ENCODE measurements at places on chromosomes 13 and 19. TPM values are rescaled to one million over a fixed set of nuclear protein-coding genes. Genes with fewer than 3 reads are reported as not detected.

Gene CGB8
- total RNA-seq, result not detected

Gene OR7C1
- total RNA-seq, result not detected

Gene APOC1
- total RNA-seq, result not detected

Gene SHISA7
- not detected for total RNA-seq

Gene FLT3LG
- total RNA-seq, result 65.7 TPM

Gene ATP1A3
- 13.5 TPM for total RNA-seq

Gene MISP
- not detected for total RNA-seq

Gene ADAMTSL5
- 1.0 TPM for total RNA-seq

Gene FFAR2
- 1.6 TPM for total RNA-seq

Gene FAM216B
- total RNA-seq, result not detected

Gene TMEM59L
- not detected for total RNA-seq

Gene SUGT1
- 29.7 TPM for total RNA-seq

Gene CEBPG
- total RNA-seq, result 22.3 TPM

Gene CALR3
- total RNA-seq, result not detected

Gene MAMSTR
- total RNA-seq, result 1.2 TPM

Gene INSL3
- total RNA-seq, result 1.5 TPM

Gene CYP2A7
- not detected for total RNA-seq

DNA sequence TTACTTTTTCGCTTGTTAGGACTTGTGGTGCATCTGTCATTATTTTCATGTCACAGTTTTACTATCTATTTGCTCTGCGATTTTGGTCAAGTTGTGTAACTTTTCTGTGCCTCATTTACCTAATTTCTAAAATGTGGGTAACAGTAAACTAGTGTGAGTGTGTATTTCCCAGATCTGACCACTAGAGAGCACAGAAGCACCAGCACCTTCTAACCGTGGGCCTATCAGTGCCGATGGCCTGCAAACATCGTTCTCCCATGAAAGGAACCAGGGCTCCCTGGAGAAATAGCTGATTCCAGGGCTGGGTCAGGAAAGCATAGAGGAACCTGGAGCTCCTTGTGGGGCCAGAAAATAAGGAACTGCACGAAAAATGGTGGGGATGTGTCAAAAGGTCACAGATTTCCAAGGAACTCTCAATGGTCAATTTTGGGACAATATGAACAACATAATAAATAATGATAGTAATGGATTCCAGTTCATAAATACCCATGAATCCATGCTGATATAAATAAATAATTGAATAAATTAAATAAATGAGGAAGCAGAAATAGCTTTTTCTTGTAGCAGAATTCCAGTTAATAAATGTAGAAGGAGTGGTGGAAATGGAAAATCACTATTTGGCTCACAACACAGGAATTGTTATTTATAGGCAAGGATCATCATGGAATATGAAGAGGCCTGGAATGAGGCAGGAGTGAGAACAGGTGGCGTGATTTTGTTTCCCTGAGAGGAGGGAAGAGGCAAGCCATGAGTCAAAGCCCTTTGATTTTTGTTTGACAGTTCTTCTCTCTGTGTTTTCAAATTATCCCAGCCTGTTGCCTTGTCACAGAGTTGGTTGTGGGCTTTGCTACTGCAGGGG lies 31.1 kb downstream of the CEACAM8 start:
- no peaks in the 10 kb centered on the region for H3K27me3 ChIP-seq
- no peaks in the 10 kb centered on the region for H3K4me1 ChIP-seq
- H3K36me3 ChIP-seq, result no peaks in the 10 kb centered on the region
- no peak overlapping the region for H3K27ac ChIP-seq
- DNase-seq, result peak; percentile 55
- no peak overlapping the region for H3K4me3 ChIP-seq

DNA sequence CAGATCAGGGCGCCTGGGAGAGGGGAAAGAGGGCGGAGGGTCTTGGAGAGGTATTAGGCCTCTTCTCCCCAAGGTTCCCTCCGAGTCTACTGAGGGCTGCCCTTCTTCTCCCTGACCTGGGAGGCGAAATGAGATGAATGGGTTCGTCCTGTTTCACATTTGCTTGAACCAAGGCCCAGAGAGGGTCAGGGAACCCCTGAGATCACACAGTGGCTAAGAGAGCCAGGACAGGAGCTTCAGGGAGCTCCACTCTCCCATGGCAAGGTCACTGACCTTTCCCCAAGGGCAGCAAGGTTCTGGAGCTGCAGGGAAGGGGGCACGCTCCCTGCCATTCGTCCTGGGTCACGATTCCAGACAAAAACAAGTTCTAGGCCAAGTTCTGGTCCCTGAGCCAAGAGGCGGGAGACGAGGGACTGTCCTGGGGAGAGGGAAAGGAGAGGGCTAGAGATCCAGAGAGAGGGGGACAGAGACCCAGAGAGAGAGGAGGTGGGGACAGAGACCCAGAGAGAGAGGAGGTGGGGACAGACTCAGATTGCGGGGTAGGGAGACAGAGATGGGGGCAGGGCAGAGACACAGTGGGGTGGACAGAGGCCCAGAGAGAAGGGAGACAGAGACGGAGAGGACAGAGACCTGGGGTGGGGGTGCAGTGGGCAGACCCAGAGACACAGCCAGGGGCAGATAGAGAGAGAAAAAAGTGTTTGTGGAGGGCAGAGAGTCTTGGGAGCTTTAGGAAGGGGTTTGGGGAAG lies 541 bp downstream of the ASPDH start:
- H3K4me3 ChIP-seq, result no peak overlapping the region
- H3K4me1 ChIP-seq, result peaks cover 19% of the 10 kb centered on the region
- no peak overlapping the region for H3K27ac ChIP-seq
- H3K27me3 ChIP-seq, result no peaks in the 10 kb centered on the region

GRCh38 chr19:40533508-40533907 lies 43.2 kb upstream of the SHKBP1 start:
- H3K27me3 ChIP-seq, result peaks cover 16% of the 10 kb centered on the region
- H3K4me3 ChIP-seq, result no peak overlapping the region
- peaks cover 15% of the 10 kb centered on the region for H3K4me1 ChIP-seq

DNA sequence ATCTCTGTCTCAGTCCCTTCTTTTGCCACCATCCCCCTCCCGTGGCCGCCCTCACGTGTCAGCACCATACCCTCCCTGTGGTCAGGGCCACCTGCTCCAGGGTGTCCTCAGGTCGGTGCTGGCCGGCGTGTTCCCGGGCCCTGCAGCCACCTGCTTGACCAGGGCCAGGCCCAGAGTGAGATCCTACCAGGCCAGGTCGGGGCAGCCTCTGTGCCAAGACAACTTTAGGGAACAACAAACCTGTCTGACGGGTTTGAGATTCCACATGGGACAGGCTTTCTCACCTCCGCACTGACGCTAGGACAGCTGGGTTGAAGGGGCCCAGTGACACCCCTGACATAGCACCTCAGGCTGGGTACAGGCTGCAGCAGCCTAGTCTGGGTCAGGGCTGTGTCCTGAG lies 7.5 kb upstream of the SBNO2 start:
- no peak overlapping the region for H3K4me3 ChIP-seq
- peaks cover 15% of the 10 kb centered on the region for H3K4me1 ChIP-seq
- H3K36me3 ChIP-seq, result no peaks in the 10 kb centered on the region
- DNase-seq, result no peak
- no peaks in the 10 kb centered on the region for H3K27me3 ChIP-seq
- no peak overlapping the region for H3K27ac ChIP-seq

GRCh38 chr19:55071129-55071502 lies 4.6 kb upstream of the EPS8L1 start:
- no peak overlapping the region for H3K4me3 ChIP-seq
- peaks cover 13% of the 10 kb centered on the region for H3K4me1 ChIP-seq
- peaks cover 30% of the 10 kb centered on the region for H3K27me3 ChIP-seq
- DNase-seq, result no peak

DNA sequence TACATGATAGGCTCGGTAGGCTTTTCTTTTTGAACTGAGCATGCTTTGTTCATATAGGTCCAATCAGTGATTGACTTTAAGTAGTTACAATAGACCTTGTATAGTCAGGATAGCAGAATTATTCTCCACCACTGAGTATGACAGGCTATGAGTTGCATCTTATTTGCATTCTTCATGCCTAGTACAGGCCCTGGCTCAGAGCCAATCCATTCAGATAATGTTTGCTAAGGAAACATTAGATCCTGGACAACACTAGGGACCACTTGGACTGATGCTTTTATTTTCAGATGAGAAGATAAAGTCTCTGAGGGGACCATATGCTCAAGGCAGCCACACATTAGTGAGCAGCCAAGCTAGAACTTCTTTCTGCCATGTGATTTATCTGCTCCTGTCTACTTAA lies 133.9 kb downstream of the KL start:
- no peaks in the 10 kb centered on the region for H3K4me1 ChIP-seq
- no peak for DNase-seq
- no peaks in the 10 kb centered on the region for H3K36me3 ChIP-seq

GRCh38 chr13:37306778-37307544 lies 201.5 kb upstream of the CSNK1A1L start:
- no peaks in the 10 kb centered on the region for H3K36me3 ChIP-seq
- no peak overlapping the region for H3K4me3 ChIP-seq
- H3K27me3 ChIP-seq, result no peaks in the 10 kb centered on the region
- no peak for DNase-seq

GRCh38 chr13:99214232-99214631 lies 13.6 kb downstream of the UBAC2 start:
- peaks cover under 1% of the 10 kb centered on the region for H3K36me3 ChIP-seq
- no peaks in the 10 kb centered on the region for H3K27me3 ChIP-seq
- DNase-seq, result peak; percentile 60
- H3K4me1 ChIP-seq, result peaks cover 50% of the 10 kb centered on the region

GRCh38 chr19:8585894-8586750 lies 8.9 kb upstream of the MYO1F start:
- H3K36me3 ChIP-seq, result peaks cover 2% of the 10 kb centered on the region
- no peak overlapping the region for H3K4me3 ChIP-seq
- no peaks in the 10 kb centered on the region for H3K27me3 ChIP-seq
- no peak overlapping the region for H3K27ac ChIP-seq
- H3K4me1 ChIP-seq, result peaks cover 2% of the 10 kb centered on the region

GRCh38 chr13:50214514-50214913 lies 199.3 kb downstream of the KCNRG start:
- no peak overlapping the region for H3K27ac ChIP-seq
- no peaks in the 10 kb centered on the region for H3K36me3 ChIP-seq
- no peaks in the 10 kb centered on the region for H3K27me3 ChIP-seq
- no peak for DNase-seq
- no peak overlapping the region for H3K4me3 ChIP-seq
- no peaks in the 10 kb centered on the region for H3K4me1 ChIP-seq

- no peak overlapping the region for H3K4me3 ChIP-seq
- DNase-seq, result peak; percentile 50
- no peaks in the 10 kb centered on the region for H3K27me3 ChIP-seq
- peak overlapping the region; percentile 68 for H3K27ac ChIP-seq
- no peaks in the 10 kb centered on the region for H3K36me3 ChIP-seq
- peaks cover 39% of the 10 kb centered on the region for H3K4me1 ChIP-seq
Observed at GRCh38 chr13:98571955-98572662, 4.8 kb downstream of the STK24 start.

- peaks cover 5% of the 10 kb centered on the region for H3K4me1 ChIP-seq
- no peak for DNase-seq
- H3K4me3 ChIP-seq, result no peak overlapping the region
- no peaks in the 10 kb centered on the region for H3K27me3 ChIP-seq
Observed at GRCh38 chr13:101631395-101631794, 178.9 kb downstream of the ITGBL1 start.

DNA sequence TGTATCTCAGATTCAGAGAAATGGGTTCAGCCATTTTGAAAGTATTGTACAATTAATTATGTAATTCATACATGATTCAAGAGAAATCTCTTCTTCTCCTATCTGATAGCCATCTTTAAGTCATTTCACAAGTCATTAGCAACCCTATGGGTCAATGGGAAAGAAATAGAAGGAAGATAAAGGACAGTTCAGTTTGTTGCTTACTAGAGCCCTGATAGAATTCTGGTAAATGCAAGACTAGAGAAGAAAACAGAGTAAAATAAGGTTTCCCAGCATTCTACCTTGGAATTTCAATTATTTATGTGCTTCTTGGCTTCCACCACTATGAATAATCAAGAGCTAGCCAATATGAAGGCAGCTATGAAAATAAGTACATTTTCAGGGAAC lies 117.7 kb downstream of the LHFPL6 start:
- no peak for DNase-seq
- no peaks in the 10 kb centered on the region for H3K27me3 ChIP-seq
- no peaks in the 10 kb centered on the region for H3K36me3 ChIP-seq
- no peak overlapping the region for H3K4me3 ChIP-seq
- no peak overlapping the region for H3K27ac ChIP-seq
- H3K4me1 ChIP-seq, result no peaks in the 10 kb centered on the region

DNA sequence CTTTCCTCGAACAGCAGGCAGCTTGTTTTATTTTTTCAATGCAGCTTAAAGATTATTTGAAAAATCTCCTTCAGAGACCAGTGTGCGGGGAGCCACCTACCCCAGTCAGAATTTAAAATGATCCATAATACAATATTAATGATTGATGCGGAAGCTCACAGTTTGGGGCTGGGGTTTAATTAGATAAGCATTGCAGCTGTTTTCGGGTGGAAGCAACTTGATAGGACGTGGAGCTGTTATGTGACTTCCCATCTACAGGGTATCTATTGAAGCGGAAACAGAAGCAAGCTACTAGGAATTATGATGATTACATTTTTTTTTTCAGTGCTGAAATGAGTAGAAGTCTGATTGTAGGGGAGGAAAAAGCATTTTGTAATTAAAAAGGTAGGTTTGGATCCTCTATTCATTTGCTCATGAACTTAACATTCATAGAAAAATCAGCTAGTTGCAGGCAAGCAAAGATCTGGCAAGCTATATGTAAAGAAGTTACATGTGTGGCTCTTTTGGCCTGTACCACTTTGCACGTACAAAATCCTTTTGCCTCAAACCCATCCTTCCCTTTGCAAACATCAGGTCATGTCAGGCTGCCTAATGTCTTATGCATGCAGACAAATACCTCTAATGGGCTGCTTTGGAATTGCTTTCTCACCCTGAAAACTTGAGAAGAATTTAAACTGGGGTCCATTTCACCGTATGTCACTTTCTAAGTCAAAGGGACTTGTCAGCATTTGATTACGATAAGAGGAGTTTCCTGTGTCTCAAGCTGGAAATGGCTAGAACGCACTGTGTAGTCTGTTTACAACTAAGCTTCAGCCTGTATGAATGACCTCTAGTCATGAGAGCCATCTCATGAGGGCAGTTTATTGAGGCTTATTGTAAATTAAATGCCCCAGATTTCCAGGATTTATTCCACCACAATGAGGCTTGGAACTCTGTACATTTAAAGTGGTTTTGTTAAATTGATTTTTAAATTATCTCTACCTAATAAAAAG lies 267.1 kb upstream of the TMTC4 start:
- H3K4me1 ChIP-seq, result no peaks in the 10 kb centered on the region
- H3K27ac ChIP-seq, result no peak overlapping the region
- H3K4me3 ChIP-seq, result no peak overlapping the region
- DNase-seq, result no peak
- no peaks in the 10 kb centered on the region for H3K36me3 ChIP-seq
- H3K27me3 ChIP-seq, result no peaks in the 10 kb centered on the region

GRCh38 chr19:42108527-42109389 lies 23.5 kb downstream of the POU2F2 start:
- H3K4me3 ChIP-seq, result no peak overlapping the region
- H3K27me3 ChIP-seq, result no peaks in the 10 kb centered on the region
- H3K36me3 ChIP-seq, result peaks cover 14% of the 10 kb centered on the region
- DNase-seq, result peak; percentile 85
- H3K4me1 ChIP-seq, result peaks cover 7% of the 10 kb centered on the region

GRCh38 chr19:46697204-46697960 lies 19.5 kb downstream of the PRKD2 start:
- H3K4me3 ChIP-seq, result no peak overlapping the region
- H3K36me3 ChIP-seq, result peaks cover 91% of the 10 kb centered on the region
- H3K27me3 ChIP-seq, result no peaks in the 10 kb centered on the region
- no peaks in the 10 kb centered on the region for H3K4me1 ChIP-seq

GRCh38 chr13:51833980-51834379 lies 11.0 kb downstream of the TMEM272 start:
- DNase-seq, result no peak
- no peaks in the 10 kb centered on the region for H3K36me3 ChIP-seq
- no peaks in the 10 kb centered on the region for H3K27me3 ChIP-seq
- no peaks in the 10 kb centered on the region for H3K4me1 ChIP-seq
- H3K4me3 ChIP-seq, result no peak overlapping the region

- H3K36me3 ChIP-seq, result no peaks in the 10 kb centered on the region
- H3K27ac ChIP-seq, result no peak overlapping the region
- DNase-seq, result peak; percentile 86
- no peak overlapping the region for H3K4me3 ChIP-seq
Observed at GRCh38 chr19:2648528-2648937, 54.0 kb downstream of the GNG7 start.
